ENCODE measurements at places on chromosomes 4 and X.

GRCh38 chr4:84956014-84956413 is 10.5 kb downstream of the WDFY3 start:
- DNase-seq = no peak

DNA sequence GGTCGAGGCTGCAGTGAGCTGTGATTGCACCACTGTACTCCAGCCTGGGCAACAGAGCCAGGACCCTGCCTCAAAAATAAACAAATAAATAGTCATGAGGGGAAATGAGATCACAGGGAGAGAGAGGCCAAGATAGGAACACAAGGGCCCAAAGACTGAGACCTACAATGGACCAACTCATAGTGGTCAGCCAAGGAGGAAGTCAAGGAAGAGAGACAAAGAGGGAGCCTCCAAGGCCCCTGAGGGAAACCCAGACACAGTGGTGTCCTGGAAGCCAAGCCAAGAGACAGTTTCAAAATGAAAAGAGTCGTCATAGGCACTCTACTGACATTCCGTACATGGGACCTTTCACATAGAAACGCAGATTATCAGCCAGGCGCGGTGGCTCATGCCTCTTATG is 153.3 kb downstream of the BCOR start:
- DNase-seq = no peak

DNA sequence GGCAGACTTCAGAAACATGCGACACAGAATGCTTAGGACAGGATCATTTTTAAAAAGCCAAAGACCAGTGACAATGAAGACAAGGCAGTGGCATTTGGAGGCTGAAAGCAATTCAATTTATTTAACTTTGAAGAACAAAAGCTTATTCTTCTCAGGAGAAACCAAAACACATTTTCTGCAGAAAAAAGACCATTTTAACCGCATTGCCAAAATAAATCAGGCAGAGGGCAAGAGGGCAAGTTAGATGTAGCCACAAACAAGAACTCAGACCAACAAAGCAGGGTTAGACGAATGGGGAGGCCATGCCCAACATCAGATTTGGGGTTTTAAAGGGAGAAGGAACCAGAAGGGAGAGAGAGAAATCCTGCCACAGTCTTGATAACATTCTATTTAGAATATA is 58.9 kb downstream of the RELL1 start:
- DNase-seq = no peak

DNA sequence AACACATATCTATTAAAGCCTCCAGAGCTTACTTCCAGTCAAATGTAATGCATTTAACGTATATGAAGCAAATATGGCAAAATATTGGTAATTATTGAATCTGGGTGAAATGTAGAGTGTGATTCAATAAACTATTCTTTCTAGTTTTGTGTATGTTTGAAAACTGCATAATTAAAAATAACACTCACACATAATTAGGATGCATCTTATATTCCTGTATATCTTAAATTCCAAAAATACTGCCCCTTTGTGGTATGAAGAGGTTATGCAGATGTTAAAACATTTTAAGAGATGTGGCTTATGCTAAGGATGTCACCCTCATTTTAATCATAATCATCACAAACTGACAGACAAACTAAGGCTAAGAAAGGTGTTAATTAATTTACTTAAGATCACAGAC is 182.9 kb downstream of the COX18 start:
- no peak for DNase-seq

DNA sequence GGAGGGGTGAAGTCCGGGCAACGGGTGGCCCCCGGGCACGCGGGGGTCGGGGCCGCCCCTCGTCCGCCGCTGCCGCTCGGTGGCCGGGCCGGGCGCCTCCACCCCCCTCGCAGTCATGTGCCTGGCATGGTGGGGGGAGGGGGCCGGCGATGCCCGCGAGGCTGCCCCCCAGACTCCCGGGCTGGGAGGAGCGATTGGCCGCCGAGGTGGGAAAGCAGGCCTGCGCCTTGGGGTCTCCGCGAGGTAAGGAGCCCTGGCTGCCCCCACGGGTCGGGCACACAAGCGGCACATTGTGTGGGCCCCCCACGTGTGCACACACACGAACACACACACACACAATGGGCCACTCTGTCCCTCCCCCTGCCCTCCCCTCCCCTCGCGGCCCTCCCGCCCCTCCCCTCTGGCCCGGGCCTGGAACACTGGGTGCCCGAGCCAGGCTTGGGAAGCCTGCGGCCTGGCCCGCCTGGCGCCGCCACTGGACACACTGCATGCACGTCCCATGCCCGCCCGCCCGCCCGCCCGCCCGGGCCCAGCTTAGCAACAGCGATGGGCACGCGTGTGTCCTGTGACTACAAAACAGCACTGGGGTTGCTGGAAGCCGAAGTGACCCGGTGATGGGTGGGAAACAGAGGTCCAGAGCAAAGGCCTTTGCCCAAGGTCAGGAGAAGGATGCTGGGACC is 1.3 kb downstream of the SLC6A8 start:
- DNase-seq = no peak

GRCh38 chr4:26905172-26905571 is 44.5 kb downstream of the STIM2 start:
- DNase-seq = no peak

- no peak for DNase-seq
Measured at GRCh38 chr4:136343340-136343739, 1189.0 kb downstream of the PCDH18 start.

DNA sequence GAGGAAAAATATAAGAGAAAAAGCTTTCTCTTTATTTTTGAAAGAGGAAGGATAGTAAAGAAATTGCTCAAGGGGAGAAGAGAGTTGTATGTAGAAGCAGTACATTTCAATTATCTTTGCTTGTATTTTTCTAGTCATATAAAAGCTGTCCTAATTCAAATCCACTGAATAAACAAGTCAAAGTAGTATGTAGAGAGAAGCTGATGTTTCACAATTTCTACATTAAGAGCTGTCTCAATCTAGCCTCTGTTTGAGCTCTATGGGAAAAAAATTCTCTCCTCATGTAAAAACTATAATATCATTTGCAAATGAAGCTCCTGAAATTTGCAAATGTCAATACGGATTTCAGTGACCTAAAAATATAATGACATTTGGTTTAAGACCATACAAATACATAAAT is 52.6 kb downstream of the CHM start:
- DNase-seq = no peak

Data from CD4-positive, alpha-beta T cell treated with Interferon gamma for 1 hour (primary cell).